Fibroblast of skin of right biceps (primary cell): ENCODE measurements at places on chromosomes 2 and 18.

- no peak for DNase-seq
These were observed 66.3 kb downstream of the NRP2 start for GRCh38 chr2:205748639-205749038.

GRCh38 chr18:1012775-1013174 lies 108.1 kb downstream of the ADCYAP1 start:
- no peak for DNase-seq

GRCh38 chr2:197851451-197851850 lies 47.1 kb downstream of the PLCL1 start:
- DNase-seq: peak; percentile 10

DNA sequence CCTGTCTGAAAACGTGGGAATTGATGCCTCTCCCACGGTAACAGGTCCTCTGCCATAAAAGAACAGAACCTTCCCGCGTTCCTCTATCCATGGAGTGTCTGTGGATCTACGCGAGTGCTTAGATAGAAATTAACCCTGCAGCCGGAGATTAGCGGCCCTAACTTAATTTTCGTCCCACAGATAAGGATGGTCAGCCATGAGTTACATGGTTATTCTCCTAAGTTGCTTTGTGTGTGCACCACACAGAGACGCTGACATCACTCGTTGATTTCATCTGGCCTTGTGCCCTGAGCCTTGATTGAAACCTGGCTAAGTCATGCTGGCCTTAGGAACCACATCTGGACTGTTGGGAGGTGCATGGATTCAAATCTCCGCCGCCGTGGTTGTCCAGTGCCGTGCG lies 132.1 kb downstream of the GBX2 start:
- DNase-seq: no peak

DNA sequence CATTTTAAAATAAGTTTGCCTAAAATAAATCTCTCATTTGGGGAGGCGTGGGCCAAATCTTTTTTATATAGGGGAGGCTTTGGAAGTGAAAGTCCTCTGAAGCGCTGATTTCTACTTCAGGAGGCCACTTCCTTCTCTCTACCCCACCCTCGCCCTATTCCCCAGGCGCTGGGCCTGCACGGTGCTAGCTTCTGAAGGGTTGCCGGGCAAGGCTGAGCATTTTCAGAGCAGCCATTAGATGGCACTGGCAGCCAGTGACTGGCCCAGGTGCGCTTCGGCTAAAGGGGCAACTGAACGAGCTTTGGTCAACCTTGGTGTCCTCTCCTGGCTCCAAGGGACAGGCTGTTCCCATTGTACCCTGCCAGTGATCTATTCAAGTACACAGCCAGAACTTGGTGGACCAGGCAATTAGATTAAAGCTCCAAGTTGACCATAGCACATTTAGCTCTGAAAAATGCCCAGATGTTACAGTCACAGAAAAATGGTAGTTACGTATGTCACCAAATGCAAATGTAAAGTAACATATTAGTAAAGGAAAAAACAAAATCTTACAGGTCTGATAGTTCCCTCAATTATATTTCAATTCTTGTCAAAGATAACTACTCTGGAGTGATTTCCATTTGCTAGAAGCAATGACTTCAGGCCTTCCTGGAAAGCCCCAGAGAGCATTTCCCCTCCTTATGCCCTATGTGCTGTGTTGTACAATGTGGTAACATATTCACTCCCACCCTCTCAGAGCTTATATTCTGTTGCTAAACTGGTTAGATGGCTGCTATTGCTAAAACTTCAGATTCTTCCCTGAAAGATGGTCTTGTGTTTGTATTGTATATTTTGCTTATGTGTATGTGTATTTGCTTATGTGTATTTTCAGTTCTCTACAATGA lies 2.1 kb downstream of the POMC start:
- DNase-seq: no peak

DNA sequence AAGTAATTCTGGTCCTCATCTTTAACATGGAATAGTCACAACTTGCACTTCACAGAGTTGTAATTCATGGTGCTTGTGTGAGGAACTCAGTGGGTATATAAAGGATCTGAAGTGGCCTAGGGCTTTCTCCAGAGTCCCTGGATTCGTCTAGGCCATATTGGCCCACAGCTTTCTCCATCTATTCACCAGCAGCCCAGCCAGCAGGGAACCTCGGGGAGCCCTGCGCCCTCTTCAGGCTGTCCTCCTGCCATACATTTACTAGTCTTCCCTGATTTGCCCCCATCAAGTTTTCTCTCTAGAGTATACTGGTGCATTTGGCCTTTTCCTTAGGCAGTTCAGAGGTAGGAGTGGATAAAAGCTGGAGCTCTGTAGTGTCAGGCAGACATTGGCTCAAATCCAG lies 278.3 kb downstream of the MYCN start:
- no peak for DNase-seq

GRCh38 chr2:203756161-203756560 lies 49.7 kb downstream of the CD28 start:
- DNase-seq: no peak

GRCh38 chr2:138630164-138630563 lies 128.6 kb downstream of the SPOPL start:
- no peak for DNase-seq

DNA sequence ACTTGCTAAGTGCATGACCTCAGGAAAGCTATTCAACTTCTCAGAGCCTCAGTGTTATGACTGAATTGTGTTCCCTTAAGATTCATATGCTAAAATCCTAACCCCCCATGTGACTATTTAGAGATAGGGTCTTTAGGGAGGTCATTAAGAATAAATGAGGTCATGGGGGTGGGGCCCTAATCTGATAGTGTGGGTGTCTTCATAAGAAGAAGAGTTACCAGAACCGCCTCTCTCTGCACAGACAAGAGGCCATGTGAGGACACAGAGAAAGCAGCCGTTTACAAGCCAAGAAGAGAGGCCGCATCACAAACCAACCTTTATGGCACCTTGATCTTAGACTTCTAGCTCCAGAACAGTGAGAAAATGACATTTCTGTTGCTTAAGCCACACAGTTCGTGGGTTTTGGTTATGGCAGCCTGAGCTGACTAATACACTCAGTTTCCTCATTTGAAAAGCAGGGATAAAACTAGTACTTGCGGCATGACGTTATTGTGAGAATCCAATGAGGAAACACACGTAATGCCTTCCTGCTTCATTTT lies 9.9 kb downstream of the SH2D6 start:
- DNase-seq: no peak

GRCh38 chr2:120108749-120109148 lies 95.9 kb downstream of the EPB41L5 start:
- DNase-seq: peak; percentile 40

GRCh38 chr18:49768051-49768391 lies 45.3 kb downstream of the ACAA2 start:
- DNase-seq: peak; percentile 66

DNA sequence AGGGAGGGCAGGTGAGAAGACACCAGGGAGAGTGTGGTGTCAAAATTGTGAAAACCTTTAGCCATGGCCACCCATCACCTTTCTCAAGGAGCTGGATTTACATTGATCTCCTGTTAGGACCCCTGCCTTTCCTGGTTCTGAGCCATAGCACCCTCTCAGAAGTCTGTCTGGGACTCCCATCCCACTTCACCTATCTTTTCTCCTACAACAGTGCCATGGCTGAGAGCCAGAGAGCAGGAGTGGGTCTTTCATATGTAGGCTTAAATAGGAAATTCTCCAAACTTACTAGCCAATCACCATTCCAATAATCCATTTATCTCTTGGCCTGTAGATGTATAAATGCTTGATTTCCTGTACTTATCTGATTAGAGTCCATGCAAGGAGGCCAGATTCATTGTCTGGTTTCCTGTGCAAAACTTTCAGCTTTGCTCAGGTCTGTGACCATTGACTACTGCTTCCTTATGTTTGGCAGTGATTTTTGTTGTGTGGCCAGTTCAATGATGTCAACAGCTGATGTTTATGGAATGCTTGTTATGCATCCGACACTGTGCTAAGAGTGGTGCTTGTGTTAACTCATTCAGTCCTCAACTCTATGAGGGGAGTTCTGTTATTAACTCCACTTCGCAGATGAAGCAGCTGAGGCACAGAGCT lies 57.6 kb upstream of the IGFBP5 start:
- DNase-seq: no peak

GRCh38 chr2:100784681-100785080 lies 35.3 kb upstream of the NPAS2 start:
- DNase-seq: no peak

DNA sequence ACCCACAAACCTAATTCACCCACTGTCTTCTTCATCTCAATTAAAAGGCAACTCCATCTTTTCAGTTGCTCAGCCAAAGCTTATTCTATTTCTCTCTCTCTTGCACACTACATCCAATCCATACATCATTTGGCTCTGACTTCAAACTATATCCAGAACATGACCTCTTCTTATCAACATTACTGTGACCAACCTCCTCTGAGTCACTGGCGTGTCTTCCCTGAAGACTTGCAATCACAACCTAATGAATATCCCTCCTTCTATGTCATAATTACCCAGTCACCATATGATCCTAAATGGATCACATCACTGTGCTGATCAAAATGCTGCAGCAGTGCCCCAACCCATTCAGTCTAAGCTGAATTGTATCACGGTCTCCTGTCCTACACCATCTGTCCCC lies 22.6 kb upstream of the SULT1C3 start:
- DNase-seq: peak; percentile 6

GRCh38 chr2:12183032-12183645 lies 436.7 kb downstream of the LPIN1 start:
- no peak for DNase-seq

- peak; percentile 73 for DNase-seq
These were observed 120.5 kb downstream of the AFF3 start for GRCh38 chr2:100021791-100022340.

DNA sequence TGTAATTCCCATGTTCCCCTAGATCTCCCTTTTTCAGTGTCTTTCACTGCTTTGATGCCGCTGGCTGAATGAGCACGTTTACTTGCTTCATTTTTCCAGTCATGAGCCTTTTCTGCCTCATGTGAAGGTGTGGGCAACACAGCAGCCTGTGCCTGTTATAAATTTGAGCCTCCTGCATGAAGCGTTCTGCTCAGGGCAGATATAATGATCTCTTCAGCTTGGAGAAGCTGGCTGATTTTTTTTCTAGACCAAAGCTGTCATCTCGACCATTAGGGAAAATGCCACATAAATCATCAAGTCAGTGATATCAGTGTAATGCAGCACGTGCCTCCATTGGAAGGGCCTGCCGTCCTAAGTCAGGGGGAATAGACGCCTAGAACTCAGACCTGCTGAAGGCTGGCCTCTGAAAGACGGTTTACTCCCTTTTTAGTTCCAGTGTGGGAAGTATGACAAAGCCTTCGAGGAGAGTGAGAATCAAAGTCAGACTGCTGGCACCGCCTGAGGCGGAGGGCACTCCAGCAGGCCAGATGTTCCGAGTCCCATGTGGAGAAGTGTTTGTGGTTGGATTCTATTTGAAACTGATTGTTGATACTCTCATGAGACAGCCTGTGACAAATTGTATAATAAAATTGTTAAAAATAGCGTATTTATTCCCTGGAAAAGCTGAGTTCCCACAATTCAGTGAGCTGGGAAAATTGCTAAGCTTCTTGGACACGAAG lies 196.5 kb downstream of the MYO1B start:
- DNase-seq: peak; percentile 50

GRCh38 chr2:231722721-231723307 lies 14.5 kb downstream of the PTMA start:
- no peak for DNase-seq

DNA sequence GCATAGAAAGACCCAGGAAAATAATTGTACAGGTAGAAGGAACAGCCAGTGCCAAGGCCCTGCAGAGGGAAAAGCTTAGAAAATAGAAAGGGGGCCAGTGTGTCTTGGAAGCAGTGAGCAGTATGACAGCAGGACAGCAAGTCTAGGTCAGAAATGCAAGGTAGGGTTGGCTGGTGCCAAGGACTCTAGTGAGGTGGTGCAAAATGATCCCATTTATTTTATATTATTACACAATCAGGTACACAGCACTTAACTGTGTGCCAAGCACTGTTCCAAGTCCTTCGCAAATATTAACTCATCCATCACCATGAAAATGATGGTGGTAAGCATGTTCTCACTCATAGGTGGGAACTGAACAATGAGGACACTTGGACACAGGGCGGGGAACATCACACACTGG lies 100.0 kb downstream of the AQP4 start:
- DNase-seq: no peak

DNA sequence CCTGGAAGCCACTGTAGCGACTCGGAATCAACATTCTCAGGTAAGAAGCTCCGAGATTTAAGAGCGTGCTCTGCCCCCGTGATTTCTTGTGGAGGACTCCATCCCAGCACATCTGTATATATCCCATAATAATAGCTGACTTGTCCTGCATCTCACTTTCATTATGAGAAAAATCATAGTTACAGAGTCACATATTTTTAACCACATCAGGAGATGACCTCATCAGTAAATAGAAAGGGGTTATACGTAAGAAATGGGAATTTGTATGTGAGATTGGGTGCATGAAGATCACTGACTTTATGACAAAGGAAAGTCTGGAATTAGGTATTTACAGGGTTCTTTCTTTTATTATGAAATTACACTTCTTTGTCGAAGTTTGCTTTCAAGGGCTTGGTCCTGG lies 16.4 kb upstream of the TMEM18 start:
- DNase-seq: no peak

- no peak for DNase-seq
These were observed 102.6 kb downstream of the ANKRD44 start for GRCh38 chr2:197208024-197208423.

DNA sequence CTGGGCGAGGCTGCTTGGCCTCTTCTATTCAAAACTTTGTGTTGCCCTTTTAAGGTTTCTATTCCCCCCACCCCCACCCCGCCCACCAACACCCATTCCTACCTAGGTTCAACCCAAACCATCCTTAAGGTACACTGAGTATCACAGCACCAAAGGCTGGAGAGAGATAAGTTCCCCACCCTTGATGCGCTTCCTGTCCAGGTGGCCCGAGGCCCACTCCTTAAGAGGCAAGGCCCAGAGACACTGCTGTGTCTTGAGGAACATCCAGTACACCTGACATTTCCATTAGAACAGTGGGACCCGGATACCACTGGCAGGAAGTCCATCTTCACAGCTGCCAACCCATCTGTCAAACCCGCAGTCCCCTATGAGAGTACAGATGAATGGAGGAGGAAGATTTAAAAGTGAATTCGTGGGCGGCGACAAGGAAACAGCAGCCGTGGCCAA lies 277 bp upstream of the INPP1 start:
- DNase-seq: no peak

DNA sequence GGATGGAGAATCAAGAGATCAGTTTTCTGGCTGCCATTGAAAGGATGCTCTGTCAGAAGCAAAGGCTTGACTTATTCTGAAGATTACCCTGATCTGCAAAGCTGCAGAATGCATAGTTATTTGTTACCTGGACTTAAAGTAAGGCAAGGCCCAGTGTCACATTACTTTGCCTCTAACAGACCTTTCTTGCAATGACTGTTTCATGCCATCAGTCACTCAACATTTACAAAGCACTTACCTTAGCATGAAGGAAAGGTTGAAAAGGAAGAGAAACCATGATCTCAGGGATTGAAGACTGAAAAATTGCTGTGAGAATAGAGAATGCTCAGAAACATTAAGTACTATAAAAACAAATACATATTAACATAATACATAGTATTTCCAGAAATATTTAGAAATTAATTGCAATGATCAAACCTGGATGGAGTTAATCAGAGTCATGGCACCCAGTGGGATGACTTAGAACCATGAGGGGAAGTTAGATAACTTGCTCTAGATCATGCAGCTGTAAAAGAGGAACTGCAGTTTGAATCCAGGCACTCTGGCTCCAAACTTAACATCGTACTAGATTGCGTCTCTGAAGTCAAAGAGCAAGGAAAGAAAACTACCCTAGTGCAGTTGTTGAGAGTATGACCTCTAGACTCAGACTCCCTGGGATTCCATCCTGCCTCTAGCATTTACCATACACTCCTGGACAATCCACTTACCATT lies 26.5 kb upstream of the FAM117B start:
- DNase-seq: no peak

GRCh38 chr2:19473350-19473749 lies 114.9 kb upstream of the OSR1 start:
- no peak for DNase-seq
